ENCODE measurements at places on chromosomes 12 and 14.

- no peak for DNase-seq
These were observed 21.4 kb upstream of the HECTD1 start for GRCh38 chr14:31229009-31229408.

DNA sequence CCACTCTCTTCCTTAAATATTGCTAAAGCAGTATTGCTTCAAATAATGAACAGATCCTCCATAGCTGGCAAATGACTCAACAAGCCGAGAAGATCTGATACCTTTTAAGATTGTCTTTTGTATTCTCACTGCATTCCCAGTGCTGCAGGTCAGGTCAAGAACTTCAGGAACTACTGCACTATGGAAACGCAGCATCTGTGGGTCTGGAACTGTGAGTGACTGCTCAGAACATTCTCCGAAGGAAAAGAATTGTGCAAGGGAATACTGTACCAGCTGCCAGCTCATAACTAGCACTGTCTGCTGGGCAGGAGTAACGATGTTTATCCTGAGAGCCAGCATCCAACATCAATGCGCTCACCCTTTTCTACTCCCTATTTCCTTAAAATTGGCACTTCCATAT lies 348.0 kb upstream of the SOX5 start:
- DNase-seq = no peak

DNA sequence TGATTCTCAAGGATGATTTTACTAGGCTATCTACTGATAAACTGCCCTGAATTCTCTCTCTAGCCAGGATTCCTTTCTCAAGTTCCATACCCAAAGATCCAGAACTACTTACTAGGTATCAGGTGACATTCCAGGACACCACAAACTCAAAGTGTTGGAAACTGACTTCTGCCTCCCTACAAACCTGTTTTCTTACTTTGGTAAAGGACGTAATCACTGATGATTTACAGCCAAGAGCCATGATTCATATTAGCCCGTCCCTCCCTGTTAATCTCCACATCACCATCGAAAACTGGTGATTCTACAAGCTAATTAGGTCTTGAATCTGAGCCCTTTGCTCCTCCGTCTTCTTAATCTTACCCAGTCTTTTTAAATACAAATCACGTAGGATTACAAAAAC lies 1.0 kb upstream of the ATG14 start:
- DNase-seq = no peak

DNA sequence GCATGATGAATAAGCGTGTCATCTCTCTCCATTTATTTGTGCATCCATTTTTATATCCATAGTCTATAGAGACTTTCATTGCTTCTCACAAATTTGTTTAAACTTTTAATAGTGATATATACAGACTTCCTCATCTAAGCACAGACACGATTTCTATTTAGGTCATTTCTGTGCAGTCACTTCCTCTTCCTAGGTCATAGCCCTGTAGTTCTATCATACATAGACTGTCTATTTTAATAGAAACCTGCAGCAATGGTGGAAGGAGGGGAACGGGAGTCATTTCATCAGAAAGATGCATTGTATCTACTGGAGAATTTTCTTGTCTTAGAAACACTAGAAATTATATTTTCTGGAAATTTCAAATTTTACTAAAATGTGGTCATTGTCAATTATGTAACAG lies 133.4 kb upstream of the FGD4 start:
- DNase-seq = no peak

GRCh38 chr12:95709152-95709551 lies 81.4 kb downstream of the NTN4 start:
- DNase-seq = no peak

DNA sequence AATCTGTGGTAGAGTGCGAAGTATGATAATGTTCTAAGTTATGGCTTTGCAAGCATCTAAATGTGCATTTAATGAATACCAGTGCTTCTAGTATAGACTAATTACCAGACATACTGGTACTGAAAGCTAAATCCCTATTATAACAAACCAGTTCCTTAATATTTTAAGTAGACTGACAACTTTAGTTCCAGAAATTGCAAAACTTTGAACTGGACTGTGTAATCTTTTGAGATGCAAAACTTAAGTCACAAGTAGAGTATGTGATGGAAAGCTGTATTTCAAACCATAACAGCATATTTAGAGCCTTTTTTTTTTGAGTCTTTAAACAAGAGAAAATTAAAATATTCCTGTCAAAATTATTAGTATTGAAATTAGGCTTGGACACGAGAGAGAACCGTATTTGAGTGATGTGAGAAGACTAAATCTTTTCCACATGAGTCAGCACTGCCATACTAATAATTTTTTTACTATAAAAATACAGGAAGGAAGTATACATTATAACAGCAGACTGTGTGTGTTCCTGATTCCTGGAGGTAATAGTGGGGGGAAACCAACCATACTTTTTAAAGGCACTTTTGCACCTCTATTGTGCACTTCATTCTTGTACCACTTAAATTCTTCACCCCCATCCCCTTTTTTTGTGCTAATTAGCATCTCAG lies 45.5 kb downstream of the PPM1A start:
- no peak for DNase-seq

DNA sequence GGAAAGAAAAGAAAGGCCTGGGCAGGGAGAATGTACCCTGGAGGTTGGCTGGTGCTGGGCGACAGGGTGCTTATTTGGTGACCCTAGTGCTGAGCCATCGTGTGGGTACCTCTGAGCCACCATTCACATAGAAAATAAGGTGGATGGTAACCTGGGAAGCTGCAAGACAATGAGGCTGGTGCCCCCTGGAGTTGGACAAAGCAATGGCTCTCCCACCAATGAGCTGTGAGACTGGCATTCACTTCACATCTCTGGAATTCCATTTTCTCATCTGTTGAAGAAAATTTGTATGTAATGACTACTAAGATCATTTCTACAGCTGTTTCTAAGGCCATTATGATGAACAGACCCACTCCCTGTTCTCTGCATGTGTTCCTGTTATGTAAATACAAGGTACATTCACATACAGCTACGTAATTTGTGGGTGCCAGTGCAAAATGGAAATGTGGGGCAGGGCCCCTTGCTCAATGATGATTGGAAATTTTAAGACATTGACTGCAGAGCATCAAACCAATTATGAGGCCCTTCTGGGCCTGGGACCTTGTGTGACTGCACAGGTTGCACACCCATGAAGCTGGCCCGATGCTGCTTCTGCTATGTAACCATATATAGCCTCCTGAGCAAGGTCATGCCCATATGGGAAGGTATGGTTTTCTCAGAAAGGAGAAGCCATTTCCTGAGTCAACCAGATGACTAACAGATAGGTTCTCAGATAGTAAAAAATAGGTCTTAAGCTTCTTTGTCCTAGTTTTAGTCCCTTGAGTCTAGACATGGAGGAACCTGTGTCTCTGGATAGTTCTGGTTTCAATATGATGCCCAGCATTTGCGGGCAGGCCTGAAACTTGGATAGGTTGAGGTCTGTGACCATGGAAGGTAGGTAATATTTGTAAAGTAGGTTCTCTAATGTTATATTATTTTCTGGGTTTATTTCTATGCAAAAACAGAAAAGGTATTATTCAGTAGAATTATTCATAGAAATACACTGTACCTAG lies 63.4 kb upstream of the IGF1 start:
- no peak for DNase-seq

DNA sequence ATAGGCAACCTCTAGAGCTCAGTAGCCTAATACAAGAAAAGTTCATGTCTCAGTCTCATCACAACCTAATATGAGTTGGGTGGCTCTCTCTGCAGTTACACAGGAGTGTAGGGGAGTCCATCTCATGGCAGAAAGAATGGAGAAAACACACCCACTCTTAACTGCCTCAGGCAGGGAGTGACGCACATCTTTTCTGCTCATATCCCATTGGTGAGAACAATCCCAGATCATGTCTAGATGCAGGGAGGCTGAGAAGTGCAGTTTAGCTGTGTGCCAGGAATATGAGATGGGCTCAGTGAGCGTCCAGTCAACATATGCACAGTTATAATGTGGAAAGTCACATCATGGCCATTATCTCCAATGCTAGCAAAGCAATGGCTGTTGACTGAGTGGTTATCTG lies 59.3 kb upstream of the KCNA5 start:
- no peak for DNase-seq

DNA sequence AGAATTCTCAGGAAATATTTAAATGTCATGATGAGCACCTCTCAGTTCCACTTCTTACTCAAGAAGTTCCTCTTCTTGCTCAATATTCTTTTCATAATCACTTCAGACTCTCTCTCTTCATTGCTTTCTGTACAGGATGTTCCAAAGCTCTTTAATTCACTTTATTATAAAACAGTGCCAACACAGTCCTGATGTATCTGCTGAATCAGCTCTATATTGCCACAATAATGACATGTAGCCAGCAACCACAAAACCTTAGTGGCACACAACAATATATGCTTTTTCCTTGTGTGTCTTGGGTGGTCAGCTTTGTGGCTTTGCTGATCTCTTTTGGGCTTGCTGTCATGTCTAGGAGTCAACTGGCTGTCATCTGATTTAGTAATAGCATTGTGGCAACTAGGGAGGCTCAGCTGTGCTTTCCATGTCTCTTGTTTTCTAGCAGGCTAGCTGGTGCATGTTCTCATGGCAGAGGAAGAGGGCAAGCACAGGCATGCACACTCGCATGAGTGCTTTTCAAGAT lies 52.8 kb upstream of the SLC2A13 start:
- no peak for DNase-seq

DNA sequence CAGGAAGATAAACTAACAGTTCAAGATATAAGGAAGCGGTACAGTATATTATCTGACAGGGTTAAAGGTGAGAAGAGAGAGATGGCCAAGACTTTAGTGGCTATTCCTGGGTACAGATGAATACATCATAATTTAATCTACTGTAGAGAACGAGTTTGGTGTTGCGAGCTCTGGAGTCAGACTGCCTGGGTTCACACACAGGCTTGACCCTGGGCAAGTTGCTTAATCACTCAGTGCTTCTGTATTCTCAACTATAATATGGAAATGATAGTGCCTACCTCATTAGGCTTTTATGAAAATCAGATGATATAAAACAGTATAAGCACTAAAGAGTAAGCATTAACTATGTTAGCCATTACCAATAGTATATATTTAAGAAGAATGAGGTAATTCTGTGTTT lies 3.5 kb downstream of the PPM1H start:
- DNase-seq = no peak

DNA sequence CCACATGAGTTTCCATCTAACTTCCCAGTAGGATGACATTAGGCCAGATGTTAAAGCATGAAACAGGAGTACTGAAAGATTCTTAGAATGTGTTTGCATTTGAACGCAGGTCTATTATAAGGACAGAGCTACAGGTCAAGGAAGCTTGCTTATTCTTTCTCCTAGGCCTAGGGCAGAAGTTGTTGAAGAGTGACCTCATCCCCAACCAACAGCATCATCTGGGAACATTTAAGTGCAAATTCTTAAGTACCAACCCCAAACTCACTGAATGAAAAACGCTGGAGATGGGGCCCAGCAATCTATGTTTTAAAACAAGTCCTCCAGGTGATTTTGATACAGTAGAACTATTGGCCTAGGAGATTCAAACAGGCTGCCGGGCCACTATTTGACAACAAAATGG lies 52.4 kb downstream of the PAPLN start:
- DNase-seq = no peak

DNA sequence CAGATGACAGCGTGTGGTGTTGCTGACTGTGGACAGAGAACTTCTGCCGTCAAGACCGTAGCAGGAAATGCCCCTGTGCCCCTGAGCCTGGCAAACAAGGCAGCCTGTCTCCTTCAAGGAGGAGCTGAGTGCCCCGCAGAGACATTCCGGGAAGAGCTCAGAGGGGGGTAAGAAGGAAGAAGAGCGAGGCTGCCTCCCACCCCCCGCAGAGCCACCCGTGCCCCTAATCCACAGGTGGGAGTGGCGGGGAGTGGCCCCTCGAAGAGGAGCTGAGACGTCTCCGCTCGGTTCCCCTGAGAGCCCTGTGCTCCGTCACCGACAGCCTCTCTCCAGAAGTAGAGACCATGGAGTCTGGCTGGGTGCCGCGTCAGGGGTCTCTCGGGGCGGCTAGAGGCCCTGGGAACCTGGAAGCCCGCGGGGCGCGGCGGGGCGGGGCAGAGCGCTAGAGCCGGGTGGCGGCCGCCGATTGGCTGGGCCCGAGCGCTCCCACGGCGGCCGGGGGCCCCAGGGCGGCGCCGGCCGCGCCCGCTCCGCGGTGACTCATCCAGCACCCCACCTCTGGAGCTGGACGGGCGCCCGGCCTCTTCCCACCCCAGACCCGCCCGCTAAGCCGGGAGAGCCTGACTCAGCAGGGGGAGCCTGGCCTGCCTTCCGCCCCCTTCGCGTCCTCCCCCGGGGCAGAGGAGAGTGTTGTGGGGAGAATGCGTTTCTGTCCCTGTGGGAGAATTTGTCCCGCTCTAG lies 25.2 kb upstream of the KRT78 start:
- no peak for DNase-seq

GRCh38 chr14:34507459-34507858 lies 32.0 kb downstream of the EAPP start:
- DNase-seq = no peak

Measured in stimulated activated CD4-positive, alpha-beta T cell treated with anti-CD3 and anti-CD28 coated beads, Interleukin-1b, Interleukin-23, amount 100 ng/mL, for 1 hour (primary cell).